ENCODE measurements at places on chromosomes 7 and 10.

GRCh38 chr10:7333961-7334641, 76.7 kb downstream of the SFMBT2 start:
- DNase-seq, result no peak

DNA sequence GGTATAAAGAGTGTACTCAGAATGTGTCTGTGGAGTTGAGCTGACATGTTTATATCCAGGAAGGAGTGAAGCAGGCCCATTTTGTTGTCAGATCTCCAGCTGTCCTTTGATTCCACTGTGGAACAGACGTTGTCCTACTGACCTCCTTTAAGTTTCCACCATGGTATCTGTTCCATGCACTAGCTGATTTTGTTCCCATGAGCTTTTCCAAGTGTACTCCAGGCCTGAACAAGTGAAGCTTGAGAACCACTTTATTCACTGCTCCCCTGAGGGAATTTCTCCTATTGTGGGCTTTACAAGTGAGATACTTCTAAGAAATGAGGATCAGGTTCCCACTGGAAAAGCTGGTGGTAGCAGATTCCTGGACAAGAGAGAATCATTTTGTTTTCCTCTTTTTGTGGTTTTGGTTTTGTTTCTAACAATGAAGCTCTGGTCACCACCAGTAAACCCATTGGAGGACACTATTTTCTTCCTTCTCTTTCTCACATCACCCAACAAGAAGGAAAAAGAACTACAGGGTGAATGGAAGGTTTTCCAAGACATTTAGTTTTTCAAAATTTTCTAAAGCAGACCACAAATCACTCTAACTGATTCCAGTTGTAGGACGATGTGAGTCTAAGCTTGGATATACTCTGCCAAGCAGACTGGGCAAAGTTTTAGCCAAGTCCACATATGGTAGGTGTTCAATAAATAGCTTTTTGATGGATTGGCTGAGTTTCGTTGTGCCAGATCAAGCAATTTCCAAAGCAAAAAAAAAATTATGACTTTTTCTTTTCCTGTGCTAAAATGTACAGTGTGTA, 144.2 kb downstream of the JCAD start:
- DNase-seq, result no peak

DNA sequence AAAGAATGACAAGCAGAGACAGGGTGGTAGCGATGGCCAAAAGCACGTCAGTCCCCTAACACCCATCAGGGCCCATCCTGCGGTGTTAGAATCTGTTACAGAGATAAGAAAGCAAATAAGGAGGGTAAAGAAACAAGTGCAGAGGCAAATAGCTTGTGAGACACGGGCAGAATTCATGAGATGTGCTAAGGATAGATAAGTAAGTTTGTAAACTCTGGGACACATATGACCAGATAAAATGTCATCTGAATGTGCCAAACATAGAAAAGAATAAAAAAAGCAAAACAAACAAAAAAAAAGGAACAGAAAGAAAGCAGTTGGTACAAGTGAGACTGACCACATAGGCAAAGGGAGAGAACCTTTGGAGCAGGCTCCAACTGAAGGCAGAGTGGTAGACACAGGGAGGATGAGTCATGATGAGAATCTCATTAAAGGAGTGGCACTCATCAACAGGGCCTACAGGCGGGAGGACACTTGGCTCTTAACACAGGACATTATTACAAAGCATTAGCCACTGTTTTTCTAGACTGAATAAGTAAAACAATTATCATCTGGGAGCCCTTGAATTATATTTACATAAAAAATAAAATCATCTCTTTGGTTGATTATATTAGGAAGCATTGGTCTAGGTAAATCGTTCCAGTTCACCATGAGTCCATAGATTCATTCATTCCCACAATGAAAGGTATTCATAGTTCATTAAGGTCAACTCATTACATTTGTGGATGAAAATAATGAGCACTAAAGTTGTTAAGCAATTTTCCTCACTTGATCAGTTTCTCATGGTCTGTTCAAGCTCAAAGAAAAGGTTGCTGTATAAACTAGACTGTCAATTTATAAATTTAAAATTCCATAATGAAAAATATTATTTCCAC, 21.5 kb upstream of the EPHB6 start:
- no peak for DNase-seq

DNA sequence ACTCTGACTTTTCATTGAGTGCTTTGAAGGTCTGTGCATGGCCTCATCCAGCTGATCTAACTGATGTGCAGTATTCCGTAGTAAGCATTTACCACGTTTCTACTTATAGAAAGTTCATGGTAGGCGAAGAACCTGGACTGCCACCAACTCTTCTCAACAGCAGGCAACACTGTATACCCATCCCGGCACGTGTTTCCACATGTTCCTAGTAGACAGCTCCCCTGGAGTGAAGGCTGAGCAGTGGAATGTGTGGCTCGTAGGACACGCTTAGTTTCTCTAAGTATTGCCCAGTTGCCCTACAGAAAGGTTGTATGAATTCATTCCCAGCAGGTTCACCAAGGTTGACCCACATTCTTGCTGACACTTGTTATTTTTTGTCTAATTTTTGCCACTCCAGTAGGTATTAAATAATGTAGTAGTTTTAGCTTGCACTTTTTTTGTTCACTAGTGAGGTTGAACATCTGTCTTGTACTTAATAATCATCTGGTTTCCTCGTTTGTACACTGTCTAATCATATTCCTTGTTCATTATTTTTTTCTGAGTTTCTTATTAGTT, 15.2 kb downstream of the PROSER2 start:
- no peak for DNase-seq

DNA sequence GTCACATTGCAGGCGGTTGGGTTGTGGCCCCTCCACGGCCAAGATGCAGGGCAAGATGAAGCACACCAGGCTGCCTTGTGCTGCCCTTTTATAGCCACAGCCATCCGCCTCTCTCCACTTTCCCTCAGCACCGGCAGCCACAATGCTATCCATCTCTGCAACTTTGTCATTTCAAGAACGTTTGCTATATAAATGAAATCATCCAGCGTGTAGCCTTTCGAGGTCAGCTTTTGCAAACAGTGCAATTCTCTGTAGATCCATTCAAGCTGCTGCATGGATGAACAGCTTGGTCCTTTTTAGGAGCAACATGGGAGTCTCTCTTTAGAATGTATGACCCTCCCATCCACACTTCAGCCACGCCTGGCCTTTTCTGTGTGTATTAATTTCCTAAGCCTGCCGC, 6.4 kb upstream of the IL15RA start:
- no peak for DNase-seq

DNA sequence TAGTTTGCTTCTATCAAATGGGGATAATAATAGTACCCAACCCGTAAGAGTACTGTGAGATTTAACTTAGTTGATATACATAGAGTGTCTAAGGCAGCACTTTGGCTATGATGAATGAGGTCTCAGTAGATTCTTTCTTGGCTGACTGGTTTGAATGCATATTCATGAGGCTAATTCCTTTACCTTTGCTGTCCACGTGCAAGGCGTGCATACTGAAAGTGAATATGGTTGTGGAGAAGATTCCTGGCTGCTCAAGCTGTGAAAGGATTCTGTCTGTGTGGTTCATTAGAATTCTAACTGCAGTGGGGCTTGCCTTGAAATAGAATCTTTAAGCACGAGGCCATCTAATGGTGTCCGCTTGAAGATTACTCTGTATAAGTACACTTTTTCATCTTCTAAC, 110.3 kb downstream of the SEC23IP start:
- DNase-seq, result no peak

Measured in NCI-H187 treated with DMSO at 0.1 percent for 48 hours (cell line).